Left hindlimb (tissue), 1 donor: ENCODE measurements at places on chromosomes 1 and 21.
A peak's percentile ranks its signal among the peaks of the same experiment; 100 is the strongest.

GRCh38 chr1:112529301-112529700, 20.5 kb downstream of the WNT2B start:
- no peak for DNase-seq

- peak; percentile 20 for DNase-seq
Observed at GRCh38 chr1:53662169-53662568, 76.8 kb downstream of the GLIS1 start.

DNA sequence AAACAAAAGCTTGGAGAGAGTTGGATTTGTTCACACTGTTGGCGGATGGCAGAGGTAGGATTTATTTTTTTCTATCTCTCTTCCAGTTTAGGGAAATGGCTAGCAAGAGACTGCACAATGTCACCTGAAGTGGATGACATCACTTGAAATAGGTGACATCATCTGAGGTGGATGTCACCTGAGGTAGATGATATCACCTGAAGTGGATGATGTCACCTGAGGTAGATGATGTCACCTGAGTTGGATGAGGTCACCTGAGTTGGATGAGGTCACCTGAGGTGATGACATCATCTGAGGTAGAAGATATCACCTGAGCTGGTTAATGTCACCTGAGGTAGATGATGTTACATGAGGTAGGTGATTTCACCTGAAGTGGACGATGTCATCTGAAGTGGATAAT, 413.4 kb downstream of the DSCAM start:
- no peak for DNase-seq

DNA sequence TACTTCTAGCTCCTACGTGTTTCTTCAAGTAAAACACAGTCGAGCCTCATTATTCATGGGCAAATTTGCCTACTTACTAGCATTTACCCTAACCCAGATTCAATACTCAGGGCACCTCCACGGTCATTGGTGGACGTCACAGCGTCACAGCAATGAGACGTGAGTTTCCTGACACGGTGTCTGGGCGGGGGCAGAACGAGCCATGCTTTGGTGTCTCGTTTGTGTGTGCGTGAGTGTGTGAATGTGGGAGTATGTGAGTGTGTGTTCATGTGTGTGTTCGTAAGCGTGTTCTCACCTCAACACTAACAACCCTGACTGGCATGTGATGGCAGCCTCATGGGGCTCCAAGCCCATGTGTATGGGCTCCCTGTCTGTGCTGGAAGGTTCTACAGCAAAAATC, 17.5 kb upstream of the COL18A1 start:
- DNase-seq, result peak; percentile 15

DNA sequence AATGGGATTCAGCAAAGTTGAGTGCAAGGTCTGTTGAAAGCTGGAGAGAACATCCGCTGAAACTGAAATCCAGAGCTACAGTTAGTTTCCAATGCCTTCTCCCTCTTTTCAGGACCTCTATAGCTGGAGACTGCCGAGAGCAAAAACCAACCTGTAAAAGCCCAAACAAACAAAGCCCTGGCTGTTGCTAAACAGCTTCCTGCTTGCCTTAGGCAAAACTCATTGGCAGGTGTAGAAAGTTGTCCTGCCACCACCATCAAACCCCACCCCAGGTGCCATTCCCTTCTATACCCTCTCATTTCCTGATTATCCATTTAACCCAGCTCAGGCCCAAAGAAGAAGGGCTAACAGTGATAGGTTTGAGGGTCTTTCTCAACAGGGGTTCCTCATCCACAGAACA, 24.7 kb downstream of the SCYL3 start:
- DNase-seq, result no peak
